ENCODE measurements at places on chromosomes 12 and 14.

GRCh38 chr12:92139634-92140150 lies 6.0 kb downstream of the BTG1 start:
- DNase-seq = no peak

DNA sequence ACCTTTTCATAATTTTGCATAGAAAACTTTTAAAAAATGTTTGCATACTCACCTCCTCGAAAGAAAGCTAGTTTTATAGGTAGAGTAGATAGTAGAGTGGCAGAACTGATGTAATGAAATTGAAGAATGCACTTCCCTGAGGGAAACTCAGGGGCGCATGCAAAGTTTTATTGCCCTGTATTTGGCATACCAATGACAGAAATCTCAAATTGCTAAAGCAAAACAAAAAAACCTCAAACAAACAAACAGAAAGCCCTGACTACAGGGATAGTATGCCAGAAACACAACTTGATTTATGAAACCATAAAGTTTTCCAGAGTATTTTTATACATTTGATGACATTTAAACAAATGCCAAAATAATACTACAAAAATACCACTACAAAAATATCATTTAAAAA lies 1.8 kb downstream of the RASSF9 start:
- DNase-seq = no peak

GRCh38 chr14:100212476-100213333 lies 26.2 kb upstream of the YY1 start:
- no peak for DNase-seq

DNA sequence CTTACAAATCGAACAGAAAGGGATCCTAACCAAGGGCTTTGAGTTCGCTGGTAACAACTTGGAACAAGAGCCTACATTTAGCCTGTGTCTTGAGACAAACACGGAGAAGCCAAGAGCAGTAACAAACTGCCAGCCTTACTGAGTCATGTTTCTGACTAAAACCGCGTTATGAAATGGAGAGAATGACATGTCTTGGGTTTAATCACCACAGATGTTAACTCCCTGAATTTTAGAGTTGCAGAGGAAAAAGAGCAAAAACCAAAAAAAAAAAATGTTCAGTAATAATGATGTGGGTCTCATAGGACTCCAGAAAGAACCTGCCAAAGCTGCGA lies 1.0 kb downstream of the BLTP3B start:
- peak; percentile 36 for DNase-seq

GRCh38 chr14:99540196-99541032 lies 59.2 kb downstream of the CCNK start:
- DNase-seq = no peak

- DNase-seq = no peak
Measured at GRCh38 chr12:102479939-102480338, 424 bp downstream of the IGF1 start.

GRCh38 chr12:4830556-4831210 lies 79.0 kb upstream of the KCNA1 start:
- no peak for DNase-seq

GRCh38 chr14:72644758-72645489 lies 249.0 kb downstream of the DPF3 start:
- DNase-seq = no peak

- DNase-seq = no peak
Measured at GRCh38 chr12:57276935-57277563, 26.1 kb upstream of the STAC3 start.

DNA sequence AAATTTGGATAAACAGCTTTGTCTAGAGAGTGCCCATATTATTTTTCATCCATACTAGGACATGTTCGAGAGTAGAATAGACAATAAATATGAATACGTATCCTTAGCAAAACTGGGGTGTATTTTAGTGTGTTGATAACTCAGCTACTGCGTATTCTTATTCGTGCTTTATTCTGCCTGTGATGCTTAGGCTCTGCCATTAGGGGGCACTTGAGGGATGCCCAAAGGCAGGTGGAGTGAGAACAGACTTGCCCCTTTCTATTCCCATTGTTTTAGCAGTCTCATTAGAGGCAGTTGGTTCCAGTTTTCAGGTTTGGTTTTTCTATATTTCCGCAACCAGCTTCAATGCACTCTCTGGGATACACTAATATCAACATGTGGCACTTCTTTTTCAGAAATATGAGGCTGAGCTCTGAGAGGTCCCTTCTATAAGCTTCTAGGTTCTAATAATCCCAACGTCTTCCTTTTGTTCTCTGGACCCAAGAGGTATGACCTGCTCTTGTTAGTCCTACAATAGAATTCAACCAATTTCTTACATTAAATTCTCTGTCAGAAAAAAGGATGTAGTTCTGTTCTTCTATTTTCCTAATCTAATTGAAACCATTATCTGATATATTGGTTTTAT lies 985.7 kb upstream of the FBXO33 start:
- no peak for DNase-seq

DNA sequence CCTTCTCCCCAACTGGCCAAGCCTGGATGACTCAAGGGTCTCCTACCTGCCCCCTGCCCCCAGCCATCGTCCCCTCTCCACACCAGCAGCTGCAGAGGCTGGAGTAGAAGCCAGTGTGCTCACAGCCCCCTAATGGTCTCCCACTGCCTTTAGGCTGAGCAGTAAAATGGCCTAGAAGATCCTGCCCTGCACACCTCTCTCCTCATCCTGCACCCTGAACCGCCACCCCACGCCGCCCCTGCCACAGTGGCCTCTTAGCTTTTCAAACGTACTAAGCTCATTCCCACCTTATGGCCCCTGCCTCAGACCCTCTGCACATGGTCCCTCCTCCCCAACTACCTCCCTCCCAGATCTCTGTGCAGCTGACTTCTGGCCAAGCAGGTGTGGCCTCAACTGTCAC lies 46.3 kb downstream of the RBM19 start:
- DNase-seq = no peak

DNA sequence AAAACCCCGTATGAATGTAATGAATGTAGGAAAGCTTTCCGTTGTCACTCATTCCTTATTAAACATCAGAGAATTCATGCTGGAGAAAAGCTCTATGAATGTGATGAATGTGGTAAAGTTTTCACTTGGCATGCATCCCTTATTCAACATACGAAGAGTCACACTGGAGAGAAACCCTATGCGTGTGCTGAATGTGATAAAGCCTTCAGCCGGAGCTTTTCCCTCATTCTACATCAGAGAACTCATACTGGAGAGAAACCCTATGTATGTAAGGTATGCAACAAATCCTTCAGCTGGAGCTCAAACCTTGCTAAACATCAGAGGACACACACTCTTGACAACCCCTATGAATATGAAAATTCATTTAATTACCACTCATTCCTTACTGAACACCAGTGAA lies 23.8 kb downstream of the ZNF891 start:
- DNase-seq = no peak

DNA sequence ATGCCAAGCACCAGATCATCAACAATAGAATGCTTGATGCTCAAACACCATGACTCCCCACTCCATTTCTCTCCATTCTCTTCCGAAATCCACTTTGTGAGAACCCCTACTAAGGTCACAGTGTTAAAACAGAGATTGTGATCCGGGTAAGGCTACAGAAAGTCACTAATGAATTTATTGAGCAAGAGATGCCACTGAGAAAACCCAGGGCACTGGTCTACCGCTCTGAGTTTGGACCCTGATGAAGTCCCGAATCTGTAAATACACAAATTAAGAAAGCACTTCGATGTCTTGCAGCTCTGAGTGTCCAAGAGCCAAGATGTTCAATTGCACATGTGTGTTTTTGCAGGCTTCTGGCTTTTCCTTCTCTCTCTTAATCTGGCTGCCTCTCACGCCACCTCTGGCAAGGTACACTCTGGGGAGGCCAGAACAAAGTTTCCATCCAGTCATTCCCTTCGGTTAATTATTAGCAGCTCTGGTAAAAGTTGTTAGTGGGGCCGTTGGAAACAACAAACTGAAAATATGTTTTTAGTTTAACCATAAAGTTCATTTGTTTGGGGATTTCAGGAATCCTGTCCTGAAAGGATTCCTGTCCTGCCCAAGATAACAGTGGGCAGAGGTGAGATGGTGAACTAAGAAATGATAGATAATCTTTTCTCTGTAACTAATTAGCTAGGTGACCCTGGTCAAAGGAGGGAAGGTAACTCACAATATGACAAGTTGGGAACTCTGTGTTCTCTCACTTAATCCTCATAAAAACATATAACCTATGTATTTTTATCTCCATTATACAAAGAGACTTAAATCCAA lies 75.4 kb downstream of the BTG1 start:
- no peak for DNase-seq

DNA sequence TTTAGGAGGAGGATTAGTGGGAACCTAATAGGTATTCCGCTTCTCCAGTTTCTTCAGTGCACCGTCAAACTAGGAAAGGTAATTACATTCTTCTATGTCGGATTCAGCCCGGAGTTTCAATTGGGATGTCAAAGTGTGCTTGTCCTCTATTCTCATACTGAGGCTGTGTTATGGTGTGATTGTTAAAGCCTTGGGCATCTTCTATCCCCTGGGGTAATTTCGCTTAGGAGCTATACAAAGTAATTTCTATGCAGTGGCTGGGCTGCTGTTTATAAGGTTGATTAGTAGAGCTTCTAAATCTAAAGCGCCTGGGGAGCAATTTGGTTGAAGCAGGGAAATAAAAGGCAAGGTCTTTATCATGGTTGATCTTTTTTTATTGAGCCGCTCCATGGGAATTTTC lies 399.6 kb downstream of the ZFP36L1 start:
- DNase-seq = no peak

GRCh38 chr14:35858521-35859209 lies 32.5 kb downstream of the BRMS1L start:
- DNase-seq = no peak

- no peak for DNase-seq
Measured at GRCh38 chr12:30092983-30093617, 309.4 kb upstream of the TMTC1 start.

DNA sequence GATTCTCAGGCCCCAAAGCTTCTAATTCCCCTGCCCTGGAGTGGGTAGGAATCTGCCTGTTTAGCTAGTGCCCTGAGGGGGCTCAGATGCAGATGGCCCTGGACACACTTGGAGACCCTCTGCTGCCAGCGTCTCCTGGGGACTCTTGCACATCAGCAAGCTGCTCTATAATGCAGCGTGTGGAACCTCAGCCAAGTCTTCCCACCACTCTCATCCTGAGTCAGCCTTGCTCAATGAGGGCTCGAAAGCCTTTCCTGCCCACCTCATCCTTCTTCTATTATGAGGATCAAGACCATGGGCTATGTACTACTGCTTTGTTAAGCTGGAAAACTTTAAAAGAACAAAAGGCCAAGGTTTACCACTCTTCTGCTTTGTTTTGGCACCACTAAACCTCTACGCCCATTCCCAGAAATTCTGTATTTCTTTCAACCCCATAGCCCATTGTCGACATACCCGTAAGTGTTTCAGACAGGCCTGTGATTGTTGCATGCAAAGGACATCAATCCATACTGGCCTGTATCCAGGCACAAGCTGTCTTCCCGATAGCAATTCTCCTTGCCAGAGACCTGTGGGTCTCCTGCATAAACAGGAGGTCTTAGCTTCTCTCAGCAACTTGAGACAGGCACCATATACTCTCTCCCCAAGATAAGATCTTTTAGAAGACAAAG lies 246.9 kb downstream of the DPF3 start:
- DNase-seq = no peak

DNA sequence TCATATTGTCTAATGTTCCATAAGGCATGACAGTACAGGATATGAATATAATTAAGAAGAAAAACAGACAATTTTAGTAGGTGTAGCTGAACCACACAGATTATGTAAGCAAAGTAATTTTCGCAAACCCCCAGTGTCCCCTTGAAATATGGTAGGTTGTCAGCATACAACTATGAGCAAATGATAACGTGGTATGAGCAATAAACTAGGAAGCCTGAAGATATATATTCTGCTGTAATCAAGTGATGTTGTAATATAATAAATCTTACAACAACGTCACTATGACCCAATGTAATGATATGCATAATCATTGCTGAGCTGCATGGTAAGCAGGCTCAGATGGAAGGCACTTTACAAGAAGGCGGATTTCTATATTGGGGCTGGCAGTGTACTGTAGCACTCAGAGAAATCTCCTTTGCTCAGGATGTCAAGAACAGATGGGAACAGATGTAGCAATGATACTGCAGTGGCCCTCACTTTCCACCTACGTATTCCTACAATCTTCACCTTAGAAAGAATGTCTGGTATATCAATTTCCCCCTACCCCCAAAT lies 47.8 kb upstream of the MYF6 start:
- no peak for DNase-seq

DNA sequence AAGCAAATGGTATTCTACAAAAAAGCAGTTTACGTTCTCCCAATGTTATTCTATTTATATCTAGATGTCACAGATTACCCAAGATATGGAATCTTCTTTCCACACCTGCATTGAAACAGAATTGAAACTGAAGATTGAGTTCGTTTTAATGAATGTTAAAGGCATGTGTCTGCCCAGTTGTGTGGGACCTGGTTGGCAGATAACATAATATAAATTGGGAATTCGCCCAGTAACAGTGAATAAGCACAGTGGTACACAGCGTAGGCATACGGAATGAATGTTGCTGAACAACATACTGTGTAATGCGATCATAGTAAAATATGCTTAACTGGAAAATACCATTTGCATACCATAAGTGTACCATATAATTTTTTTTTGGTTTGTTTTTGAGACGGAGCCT lies 4.3 kb downstream of the KHNYN start:
- no peak for DNase-seq

DNA sequence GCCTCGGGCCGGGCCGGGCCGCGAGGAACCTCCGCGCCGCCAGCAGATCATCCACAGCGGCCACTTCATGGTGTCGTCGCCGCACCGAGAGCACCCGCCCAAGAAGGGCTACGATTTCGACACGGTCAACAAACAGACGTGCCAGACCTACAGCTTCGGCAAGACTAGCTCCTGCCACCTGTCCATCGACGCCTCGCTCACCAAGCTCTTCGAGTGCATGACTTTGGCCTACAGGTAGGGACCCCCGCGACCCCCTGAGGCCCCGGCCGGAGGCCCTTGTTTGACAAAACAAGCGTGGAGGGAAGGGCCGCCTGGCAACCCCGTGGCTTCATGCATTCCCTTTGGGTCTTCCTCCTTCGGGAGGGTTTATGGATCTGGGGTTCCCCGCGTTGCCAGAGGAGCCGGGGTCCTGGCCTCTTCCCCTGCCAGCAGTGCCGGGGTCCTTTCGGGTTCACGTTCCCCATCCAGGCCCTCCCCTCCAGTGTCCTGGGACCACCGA lies 526 bp downstream of the MLXIP start:
- DNase-seq = no peak

GRCh38 chr12:3182426-3182825 lies 105.2 kb downstream of the TSPAN9 start:
- DNase-seq = no peak

DNA sequence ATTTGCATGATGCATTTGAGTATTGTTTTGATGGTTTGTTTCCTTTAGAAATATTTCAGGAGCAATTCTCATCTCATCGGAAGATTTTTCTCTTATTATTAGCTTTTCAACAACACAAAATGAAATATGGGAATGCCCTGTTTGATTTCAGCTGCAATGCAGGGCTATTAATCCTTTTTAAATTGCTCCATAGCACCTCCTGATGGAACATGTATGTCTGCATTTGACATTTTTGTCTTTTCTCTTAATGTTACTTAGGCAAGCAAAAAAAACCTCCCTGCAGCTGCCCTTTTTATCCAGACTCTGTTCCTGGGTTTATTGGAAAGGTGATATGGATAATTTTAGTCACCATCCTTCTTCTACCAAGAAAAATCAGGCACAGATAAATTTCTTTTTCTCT lies 895.8 kb downstream of the RPS29 start:
- no peak for DNase-seq

- no peak for DNase-seq
Measured at GRCh38 chr12:19515179-19515578, 75.9 kb downstream of the AEBP2 start.

- DNase-seq = no peak
Measured at GRCh38 chr14:105255021-105255507, 6.7 kb downstream of the BTBD6 start.

All from smooth muscle cell of the brain vasculature (primary cell).